Effector memory CD8-positive, alpha-beta T cell (primary cell): ENCODE measurements at places on chromosomes 6 and 20.
A peak's percentile ranks its signal among the peaks of the same experiment; 100 is the strongest.

DNA sequence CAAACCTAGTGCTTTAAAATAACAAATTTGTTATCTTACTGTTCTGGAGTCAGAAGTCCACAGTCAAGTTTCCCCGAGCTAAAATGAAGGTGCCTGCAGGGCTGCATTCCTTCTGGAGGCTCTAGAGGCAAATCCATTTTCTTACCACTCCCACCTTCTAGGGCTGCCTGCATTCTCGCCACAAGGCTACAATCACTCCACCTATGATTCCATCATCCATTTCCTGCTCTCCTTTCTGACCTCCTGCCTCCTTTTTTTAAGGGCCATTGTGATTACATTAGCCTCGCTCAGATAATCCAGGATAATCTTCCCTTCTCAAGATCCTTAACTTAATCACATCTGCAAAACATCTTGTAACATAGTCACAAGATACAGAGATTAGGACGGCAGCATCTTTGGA lies 42.4 kb upstream of the SIRT5 start:
- DNase-seq: no peak
- no peaks in the 10 kb centered on the region for H3K27me3 ChIP-seq
- H3K27ac ChIP-seq: no peak overlapping the region

DNA sequence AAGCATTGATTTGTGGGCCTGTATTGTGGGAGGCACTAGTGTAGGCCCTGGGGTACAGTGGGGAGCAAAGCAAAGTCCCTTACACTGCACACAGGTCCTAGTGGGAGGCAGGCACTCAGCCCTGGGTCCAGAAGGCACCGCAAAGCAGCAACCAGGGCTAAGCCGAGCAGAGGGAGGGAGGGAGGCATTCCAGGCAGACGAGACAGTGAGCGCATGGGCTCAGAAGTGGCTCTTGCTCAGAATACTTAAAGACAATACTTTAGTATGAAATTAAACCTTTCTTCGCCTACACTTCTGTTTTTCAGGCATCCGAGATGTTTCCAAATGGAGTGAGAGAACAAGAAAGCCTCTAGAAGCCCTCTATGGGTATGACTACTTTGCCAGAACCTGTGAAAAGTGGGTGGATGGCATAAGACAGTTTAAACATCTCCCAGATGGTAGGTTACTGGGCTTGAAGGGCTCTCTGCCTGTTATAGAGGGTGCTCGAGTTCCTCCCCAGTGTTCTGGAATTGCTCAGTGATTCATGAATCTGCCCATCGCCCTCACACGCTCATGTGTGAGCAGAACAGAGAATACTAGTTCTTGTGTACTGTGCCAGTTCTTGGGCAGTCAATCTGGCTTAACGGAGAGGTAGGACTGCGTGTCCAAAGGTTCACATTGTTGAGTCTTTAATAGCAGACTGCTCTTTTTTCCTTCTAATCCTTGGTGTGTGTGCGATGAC lies 18.7 kb downstream of the BPHL start:
- no peak overlapping the region for H3K27ac ChIP-seq
- peaks cover 4% of the 10 kb centered on the region for H3K36me3 ChIP-seq
- H3K27me3 ChIP-seq: no peaks in the 10 kb centered on the region
- H3K4me3 ChIP-seq: no peak overlapping the region
- no peak for DNase-seq

- H3K27me3 ChIP-seq: no peaks in the 10 kb centered on the region
- H3K36me3 ChIP-seq: no peaks in the 10 kb centered on the region
- no peak overlapping the region for H3K27ac ChIP-seq
- no peaks in the 10 kb centered on the region for H3K4me1 ChIP-seq
- no peak for DNase-seq
- no peak overlapping the region for H3K4me3 ChIP-seq
Observed at GRCh38 chr6:129029778-129030177, 146.8 kb downstream of the LAMA2 start.

GRCh38 chr6:33694401-33694931 lies 17.0 kb downstream of the UQCC2 start:
- peaks cover 60% of the 10 kb centered on the region for H3K4me1 ChIP-seq
- H3K27me3 ChIP-seq: no peaks in the 10 kb centered on the region
- DNase-seq: peak; percentile 45
- peaks cover 27% of the 10 kb centered on the region for H3K36me3 ChIP-seq
- H3K4me3 ChIP-seq: peak overlapping the region; percentile 49

GRCh38 chr20:13430346-13431002 lies 208.3 kb downstream of the TASP1 start:
- no peak overlapping the region for H3K27ac ChIP-seq
- no peak overlapping the region for H3K4me3 ChIP-seq
- DNase-seq: no peak

DNA sequence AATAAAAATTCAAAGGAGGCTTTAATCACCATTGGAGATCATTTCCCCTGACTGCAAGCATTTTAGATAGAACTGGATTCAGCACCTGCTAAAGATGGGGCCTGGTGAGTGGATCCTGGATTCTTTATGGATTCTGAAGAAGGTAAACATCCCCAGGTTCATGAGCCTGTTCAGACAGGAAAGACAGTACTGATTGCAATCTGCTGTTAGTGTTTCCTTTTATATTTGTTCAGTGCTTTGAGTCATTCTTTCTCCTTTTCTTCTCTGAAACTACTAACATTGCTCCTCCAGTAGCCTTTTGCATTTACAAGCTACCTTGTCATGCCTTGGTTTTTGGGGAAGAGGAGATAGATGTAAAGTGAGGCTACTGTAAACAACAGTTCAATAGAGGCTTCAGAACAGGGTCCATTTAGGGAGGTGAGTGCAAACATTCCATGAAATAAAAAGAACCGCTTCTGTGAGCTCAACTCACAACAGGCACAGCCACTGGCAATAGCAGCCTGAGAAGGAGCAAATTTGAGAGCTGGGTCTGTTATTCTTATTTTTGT lies 66.4 kb upstream of the PRL start:
- H3K27ac ChIP-seq: no peak overlapping the region
- no peaks in the 10 kb centered on the region for H3K4me1 ChIP-seq
- no peak for DNase-seq
- no peaks in the 10 kb centered on the region for H3K27me3 ChIP-seq

DNA sequence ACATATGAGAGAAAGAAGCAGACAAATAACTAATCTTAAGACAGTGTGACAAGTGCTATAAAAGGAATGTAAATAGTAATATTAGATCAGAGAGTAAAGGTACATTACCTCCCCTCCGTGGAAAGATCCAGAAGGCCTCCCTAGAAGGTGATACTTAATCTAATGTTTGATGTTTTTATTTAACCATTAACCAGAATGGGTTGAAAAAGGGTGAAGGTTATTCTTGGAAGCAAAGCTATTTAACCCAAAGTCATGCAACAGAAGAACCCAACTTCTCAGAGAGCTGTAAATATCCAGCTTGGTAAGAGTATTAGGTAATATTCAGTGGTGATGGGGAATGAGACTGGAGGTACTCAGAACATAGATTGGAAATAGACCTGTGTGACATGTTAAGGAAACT lies 68.0 kb upstream of the HIVEP1 start:
- no peak for DNase-seq
- H3K4me1 ChIP-seq: no peaks in the 10 kb centered on the region
- no peak overlapping the region for H3K4me3 ChIP-seq
- H3K27me3 ChIP-seq: peaks cover 17% of the 10 kb centered on the region

DNA sequence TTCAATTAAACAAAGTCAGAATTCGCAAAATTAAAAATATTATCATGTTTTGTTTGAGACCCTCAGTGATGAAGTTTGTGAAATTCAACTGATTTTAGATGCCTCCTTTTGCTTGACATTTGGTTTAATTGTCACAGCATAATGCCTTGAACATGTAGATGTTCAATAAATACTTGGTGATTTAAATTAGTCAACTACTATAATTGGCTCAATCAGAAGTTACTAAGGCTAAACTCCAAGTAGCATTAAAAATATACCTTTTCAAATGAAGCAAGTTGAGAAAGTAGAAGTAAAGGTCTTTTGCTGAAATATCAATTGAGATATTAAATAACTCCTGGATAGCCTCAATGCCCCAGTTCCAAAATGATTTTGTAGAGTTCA lies 145.8 kb upstream of the AKIRIN2 start:
- H3K27ac ChIP-seq: no peak overlapping the region
- H3K4me1 ChIP-seq: peaks cover 8% of the 10 kb centered on the region
- peaks cover 16% of the 10 kb centered on the region for H3K27me3 ChIP-seq
